B cell (primary cell): ENCODE measurements at places on chromosomes 13 and 19.

GRCh38 chr19:48582168-48582567, 24.4 kb upstream of the SPACA4 start:
- H3K27me3 ChIP-seq = peaks cover 2% of the 10 kb centered on the region
- H3K36me3 ChIP-seq = no peaks in the 10 kb centered on the region
- H3K4me1 ChIP-seq = no peaks in the 10 kb centered on the region
- H3K27ac ChIP-seq = no peak overlapping the region
- no peak for DNase-seq
- no peak overlapping the region for H3K4me3 ChIP-seq

DNA sequence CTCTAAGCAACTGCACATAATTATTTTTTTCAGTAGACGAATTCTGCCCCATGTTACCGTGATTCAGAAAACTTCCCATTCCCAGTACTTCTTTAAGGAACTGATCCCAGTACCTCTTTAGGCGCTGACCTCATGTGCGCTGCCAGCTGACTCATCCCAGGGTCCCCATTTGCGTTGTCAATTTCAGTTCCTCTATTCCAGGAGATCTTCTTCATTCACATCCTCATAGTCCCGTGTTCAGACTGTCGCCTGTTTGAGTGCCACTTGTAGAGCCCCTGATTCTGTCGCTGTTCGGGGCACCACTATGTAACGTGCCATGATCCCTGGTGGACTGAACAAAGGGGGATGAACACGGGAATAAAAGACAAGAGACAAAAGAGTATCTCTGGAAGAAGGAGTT, 16.4 kb downstream of the FPR3 start:
- DNase-seq = no peak
- H3K4me3 ChIP-seq = no peak overlapping the region
- H3K27ac ChIP-seq = no peak overlapping the region
- no peaks in the 10 kb centered on the region for H3K36me3 ChIP-seq

- no peak overlapping the region for H3K27ac ChIP-seq
- no peaks in the 10 kb centered on the region for H3K36me3 ChIP-seq
- no peak overlapping the region for H3K4me3 ChIP-seq
These were observed 21.0 kb downstream of the ITGBL1 start for GRCh38 chr13:101473458-101473857.

DNA sequence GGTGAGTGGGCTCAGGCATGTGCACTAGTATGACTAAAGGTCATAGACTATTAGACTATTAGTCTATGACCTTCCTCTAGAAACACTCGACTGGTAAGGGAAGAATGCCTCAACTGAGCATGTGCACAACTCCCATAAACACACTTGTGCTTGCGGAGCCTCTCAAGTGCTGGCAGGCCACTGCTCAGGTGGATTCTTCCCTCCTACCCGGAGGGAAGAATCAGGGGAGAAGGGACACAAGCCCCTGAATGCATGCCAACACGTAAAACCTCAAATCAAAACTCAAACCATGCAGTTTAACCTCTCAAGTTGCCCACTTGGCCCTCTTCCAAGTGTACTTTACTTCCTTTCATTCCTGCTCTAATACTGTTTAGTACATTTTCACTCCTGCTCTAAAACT, 287.6 kb upstream of the SGCG start:
- H3K27ac ChIP-seq = no peak overlapping the region
- H3K36me3 ChIP-seq = no peaks in the 10 kb centered on the region
- no peaks in the 10 kb centered on the region for H3K4me1 ChIP-seq
- no peaks in the 10 kb centered on the region for H3K27me3 ChIP-seq

DNA sequence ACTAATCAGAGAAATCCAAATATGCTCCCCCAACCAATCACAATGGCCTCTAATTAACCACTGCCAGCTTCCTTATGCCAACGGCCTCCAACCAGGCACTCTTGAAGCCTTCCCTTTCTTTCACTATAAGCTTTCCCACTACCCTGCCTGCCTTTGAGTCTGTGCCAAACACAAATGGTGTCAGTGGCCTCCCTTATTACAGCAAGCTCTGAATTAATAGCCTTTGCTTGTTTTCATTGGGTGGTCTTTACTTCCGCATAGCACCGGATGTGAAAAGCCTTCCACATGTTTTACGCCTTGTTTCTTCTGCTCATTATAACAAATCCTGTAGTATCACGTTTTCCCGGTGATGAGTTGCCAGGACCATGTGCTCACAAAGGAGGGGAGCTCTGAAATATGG, 1.4 kb upstream of the EDDM13 start:
- H3K4me1 ChIP-seq = no peaks in the 10 kb centered on the region
- no peaks in the 10 kb centered on the region for H3K27me3 ChIP-seq
- H3K27ac ChIP-seq = no peak overlapping the region

DNA sequence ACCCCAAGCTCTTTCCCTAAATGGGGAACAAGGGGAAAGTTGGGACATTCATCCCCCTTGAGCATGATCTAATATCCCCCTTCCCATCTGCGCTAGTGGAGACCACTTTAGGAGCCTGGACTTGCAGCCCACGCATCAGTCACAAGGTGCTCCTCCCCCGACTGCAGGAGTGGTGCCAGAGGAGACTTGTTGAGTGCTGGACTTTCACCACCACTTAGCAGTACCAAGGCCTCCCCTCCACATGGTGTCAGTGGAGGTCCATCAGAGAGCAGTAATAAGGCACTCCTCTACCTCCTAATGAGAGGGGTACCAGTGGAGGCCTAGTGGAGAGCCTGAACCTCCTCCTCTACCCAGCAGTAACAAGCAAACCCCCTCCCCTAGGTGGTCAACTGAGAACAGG, 22.5 kb downstream of the CAB39L start:
- DNase-seq = peak; percentile 39
- H3K4me3 ChIP-seq = no peak overlapping the region
- H3K27me3 ChIP-seq = no peaks in the 10 kb centered on the region
- H3K27ac ChIP-seq = no peak overlapping the region
- H3K4me1 ChIP-seq = no peaks in the 10 kb centered on the region
- H3K36me3 ChIP-seq = no peaks in the 10 kb centered on the region

GRCh38 chr13:76929320-76929719, 19.0 kb upstream of the ACOD1 start:
- H3K27me3 ChIP-seq = peaks cover 2% of the 10 kb centered on the region
- H3K27ac ChIP-seq = no peak overlapping the region
- no peak for DNase-seq
- no peaks in the 10 kb centered on the region for H3K36me3 ChIP-seq
- no peak overlapping the region for H3K4me3 ChIP-seq

GRCh38 chr13:91245288-91245687, 102.2 kb upstream of the MIR17HG start:
- H3K4me3 ChIP-seq = no peak overlapping the region
- no peaks in the 10 kb centered on the region for H3K36me3 ChIP-seq
- no peaks in the 10 kb centered on the region for H3K4me1 ChIP-seq
- no peak overlapping the region for H3K27ac ChIP-seq
- H3K27me3 ChIP-seq = no peaks in the 10 kb centered on the region

- no peak for DNase-seq
- H3K4me3 ChIP-seq = no peak overlapping the region
- no peaks in the 10 kb centered on the region for H3K4me1 ChIP-seq
- no peaks in the 10 kb centered on the region for H3K36me3 ChIP-seq
These were observed 53.0 kb downstream of the EDNRB start for GRCh38 chr13:77865622-77866021.

- no peak for DNase-seq
- H3K27ac ChIP-seq = no peak overlapping the region
- no peaks in the 10 kb centered on the region for H3K4me1 ChIP-seq
- no peaks in the 10 kb centered on the region for H3K36me3 ChIP-seq
- no peak overlapping the region for H3K4me3 ChIP-seq
- H3K27me3 ChIP-seq = peaks cover 6% of the 10 kb centered on the region
These were observed 122.4 kb upstream of the LSM14A start for GRCh38 chr19:34049944-34050343.

DNA sequence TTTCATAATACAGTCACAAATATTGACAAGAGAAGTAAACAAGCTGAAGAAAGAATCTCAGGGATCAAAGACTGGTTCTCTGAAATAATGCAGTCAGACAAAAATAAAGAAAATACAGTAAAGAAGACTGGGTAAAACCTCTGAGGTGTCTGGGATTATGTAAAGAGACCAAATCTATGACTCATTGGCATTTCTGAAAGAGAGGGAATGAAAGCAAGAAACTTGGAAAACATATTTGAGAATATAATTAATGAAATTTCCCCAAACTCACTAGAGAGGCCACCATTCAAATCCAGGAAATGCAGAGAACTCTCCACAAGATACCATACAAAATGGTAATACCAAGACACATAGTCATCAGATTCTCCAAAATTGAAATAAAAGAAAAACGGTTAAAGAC, 53.0 kb upstream of the GPC6 start:
- no peaks in the 10 kb centered on the region for H3K36me3 ChIP-seq
- H3K4me1 ChIP-seq = no peaks in the 10 kb centered on the region
- no peak overlapping the region for H3K27ac ChIP-seq
- H3K4me3 ChIP-seq = no peak overlapping the region
- H3K27me3 ChIP-seq = no peaks in the 10 kb centered on the region

DNA sequence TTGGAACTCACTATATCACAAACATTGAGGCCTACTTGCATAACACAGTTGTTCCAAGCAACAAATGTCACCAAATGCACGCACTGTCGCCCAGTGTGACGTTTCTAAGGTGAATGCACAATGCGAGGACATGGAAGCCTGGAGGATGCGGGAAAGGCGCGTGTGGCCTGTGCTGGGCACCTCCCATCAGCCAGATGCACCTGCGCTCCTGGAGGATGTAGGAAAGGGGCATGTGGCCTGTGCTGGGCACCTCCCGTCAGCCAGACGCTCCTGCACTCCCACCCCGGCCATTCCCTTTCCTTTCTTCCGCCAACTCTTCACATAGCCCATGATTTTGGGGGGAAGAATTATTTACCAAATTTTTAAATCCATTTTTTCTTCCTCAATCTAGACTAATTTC, 202.4 kb upstream of the SOX1 start:
- no peaks in the 10 kb centered on the region for H3K36me3 ChIP-seq
- H3K27me3 ChIP-seq = no peaks in the 10 kb centered on the region
- H3K4me3 ChIP-seq = no peak overlapping the region
- no peak for DNase-seq
- H3K27ac ChIP-seq = no peak overlapping the region
- H3K4me1 ChIP-seq = no peaks in the 10 kb centered on the region

- peaks cover 7% of the 10 kb centered on the region for H3K36me3 ChIP-seq
- H3K4me3 ChIP-seq = no peak overlapping the region
- H3K27me3 ChIP-seq = no peaks in the 10 kb centered on the region
These were observed 9.4 kb downstream of the SAMD4B start for GRCh38 chr19:39351537-39352064.

- no peak overlapping the region for H3K4me3 ChIP-seq
- no peak overlapping the region for H3K27ac ChIP-seq
- DNase-seq = peak; percentile 18
- H3K27me3 ChIP-seq = no peaks in the 10 kb centered on the region
These were observed 1.7 kb upstream of the FAM83E start for GRCh38 chr19:48616491-48617056.

- H3K27me3 ChIP-seq = no peaks in the 10 kb centered on the region
- no peak for DNase-seq
- H3K4me3 ChIP-seq = no peak overlapping the region
These were observed 244.3 kb downstream of the RGCC start for GRCh38 chr13:41701676-41702075.

- no peak overlapping the region for H3K27ac ChIP-seq
- no peaks in the 10 kb centered on the region for H3K27me3 ChIP-seq
- H3K36me3 ChIP-seq = peaks cover 3% of the 10 kb centered on the region
- no peak overlapping the region for H3K4me3 ChIP-seq
- DNase-seq = no peak
These were observed 109.3 kb downstream of the KDM4B start for GRCh38 chr19:5078182-5078581.

DNA sequence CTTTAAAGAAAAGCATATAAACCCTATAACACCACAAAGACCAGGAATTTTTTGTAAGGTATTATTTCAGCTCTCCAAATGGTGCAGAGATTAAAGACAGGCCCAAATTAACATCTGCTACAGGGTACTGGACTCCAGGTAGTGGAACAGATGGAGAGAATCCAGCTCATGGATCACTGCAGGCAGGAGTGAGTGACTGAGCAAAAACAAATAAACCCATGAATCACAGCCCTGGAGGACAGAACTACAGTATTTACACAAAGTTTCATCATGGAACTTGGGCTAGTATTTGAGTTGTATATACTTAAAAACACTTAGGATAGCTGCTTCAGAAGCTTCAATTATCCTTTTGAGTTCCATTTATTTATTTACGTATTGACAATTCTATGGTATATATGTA, 132.8 kb upstream of the SPRY2 start:
- H3K4me1 ChIP-seq = no peaks in the 10 kb centered on the region
- H3K4me3 ChIP-seq = no peak overlapping the region
- no peaks in the 10 kb centered on the region for H3K36me3 ChIP-seq

DNA sequence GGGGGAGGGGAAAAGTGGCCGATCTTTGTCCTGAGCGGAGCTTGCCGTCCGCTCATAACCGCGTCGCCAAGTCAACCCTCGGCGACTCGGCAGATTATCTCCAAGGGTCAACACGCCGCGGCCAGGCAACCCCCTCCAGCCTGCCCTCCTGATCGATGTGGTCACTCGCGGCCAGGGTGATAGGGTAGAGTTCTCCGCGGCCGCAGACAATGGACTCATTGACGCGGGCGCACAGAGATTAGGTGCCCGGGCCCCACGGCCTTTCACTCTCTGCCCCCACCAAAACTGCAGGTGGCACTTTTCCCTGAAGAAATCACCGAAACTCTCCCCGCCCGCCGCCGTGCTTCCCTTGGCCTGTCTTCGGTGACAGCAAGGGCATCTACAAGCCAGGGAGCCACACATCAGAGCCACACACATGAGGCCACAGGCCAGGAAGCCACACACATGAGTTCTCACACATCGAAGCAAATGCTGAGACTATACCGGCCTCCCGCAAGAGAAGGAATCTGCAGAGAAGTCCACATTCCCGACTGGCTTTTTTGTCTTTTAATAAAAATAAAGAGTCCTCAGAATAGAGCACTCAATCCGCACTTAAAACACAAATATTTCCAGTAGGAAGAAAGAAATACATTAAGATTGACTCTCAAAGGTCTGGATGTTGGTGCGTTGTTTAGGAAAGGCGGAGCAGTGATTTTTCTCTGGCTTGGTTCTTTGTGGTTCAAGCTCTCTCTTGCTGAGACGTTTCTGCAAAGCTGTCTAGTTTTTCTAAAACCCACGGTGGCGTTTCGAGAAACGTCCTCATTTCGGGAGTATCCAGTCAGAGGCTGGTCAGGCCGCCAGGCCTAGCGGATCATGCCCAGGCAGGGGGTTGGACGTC, 1.5 kb upstream of the PDX1 start:
- H3K27ac ChIP-seq = no peak overlapping the region
- DNase-seq = peak; percentile 44
- H3K27me3 ChIP-seq = peaks cover 57% of the 10 kb centered on the region
- H3K36me3 ChIP-seq = no peaks in the 10 kb centered on the region
- H3K4me1 ChIP-seq = peaks cover 54% of the 10 kb centered on the region
- H3K4me3 ChIP-seq = no peak overlapping the region

DNA sequence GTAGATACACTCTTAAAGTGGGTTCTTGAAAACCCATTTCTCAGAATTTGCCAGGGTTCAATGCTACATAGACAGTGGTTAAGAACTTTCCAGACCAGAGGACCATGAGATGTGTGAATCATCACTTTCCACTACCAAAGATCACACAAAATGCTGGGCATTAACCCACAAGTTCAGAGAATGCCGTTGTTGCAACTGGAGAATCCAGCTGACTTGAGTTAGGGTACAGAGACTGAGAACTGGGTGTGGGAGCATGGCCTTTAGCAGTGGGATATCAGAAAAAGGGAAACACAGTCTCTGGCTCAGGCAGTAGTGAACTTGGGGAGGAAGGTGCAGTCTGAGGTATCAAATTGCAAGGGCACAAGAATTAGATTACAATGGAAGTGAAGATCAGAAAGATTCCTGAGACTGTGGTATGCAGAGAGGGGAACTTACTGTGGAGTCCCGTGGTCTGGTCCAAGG, 51.5 kb upstream of the WDFY2 start:
- no peak overlapping the region for H3K4me3 ChIP-seq
- H3K36me3 ChIP-seq = no peaks in the 10 kb centered on the region
- H3K27ac ChIP-seq = no peak overlapping the region
- H3K27me3 ChIP-seq = no peaks in the 10 kb centered on the region
- DNase-seq = no peak
- peaks cover 14% of the 10 kb centered on the region for H3K4me1 ChIP-seq
